ENCODE measurements at places on chromosomes 3 and 15.

- DNase-seq: no peak
Measured at GRCh38 chr3:188491276-188491687, 337.3 kb downstream of the LPP start.

- no peak for DNase-seq
Measured at GRCh38 chr15:96247621-96248305, 82.7 kb upstream of the NR2F2 start.

DNA sequence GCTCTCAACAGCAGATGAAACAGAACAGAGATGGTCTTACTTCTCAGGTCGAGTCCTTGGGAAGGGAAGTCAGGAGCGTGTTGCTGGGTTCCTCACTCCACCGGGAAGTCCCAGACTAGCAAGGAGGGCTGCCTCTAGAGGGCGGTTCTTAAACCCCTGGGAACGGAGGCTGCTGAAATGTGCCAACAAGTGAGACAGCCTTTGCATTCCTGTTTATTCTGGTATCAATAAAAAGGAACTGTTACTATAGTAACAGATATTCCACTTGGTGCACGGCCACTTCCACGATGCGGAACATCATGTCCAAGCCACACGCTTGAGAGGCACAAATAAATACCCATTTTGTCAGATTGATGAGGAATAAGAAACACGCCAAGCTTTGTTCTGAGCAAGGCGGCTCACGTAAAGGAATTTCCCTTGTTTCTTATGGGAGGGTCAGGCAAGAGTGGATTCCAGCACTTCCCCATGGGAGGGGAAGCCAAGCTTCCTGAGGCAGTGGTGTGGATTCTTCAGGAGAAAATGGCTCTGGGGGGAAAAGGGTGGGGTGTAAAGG lies at the start of gene FAM107A:
Gene FAM107A, minus strand, starts transcription at position 123 of the 553 bp plus-strand sequence. CDS start 7,531 bp downstream, outside the sequence.
- DNase-seq: no peak

DNA sequence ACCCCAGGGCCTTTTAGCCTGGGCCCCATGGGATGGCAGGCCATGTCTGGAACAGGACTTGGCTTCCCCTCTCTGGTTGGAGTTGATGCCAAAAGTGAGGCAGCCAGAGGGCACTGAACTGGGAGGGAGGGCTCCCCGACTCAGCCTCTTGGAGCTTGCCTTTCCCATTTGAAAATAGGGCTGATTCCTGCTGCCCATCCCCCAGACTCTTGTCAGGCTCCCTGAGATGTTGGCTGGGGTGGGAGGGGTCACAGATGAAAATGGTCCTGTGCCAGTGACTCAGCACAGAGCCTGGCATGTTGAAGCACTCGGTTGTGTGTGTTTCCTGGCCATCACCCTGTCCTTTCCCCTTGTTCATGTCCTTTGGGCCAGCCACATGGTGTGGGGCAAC lies 6.6 kb downstream of the PPCDC start:
- no peak for DNase-seq

DNA sequence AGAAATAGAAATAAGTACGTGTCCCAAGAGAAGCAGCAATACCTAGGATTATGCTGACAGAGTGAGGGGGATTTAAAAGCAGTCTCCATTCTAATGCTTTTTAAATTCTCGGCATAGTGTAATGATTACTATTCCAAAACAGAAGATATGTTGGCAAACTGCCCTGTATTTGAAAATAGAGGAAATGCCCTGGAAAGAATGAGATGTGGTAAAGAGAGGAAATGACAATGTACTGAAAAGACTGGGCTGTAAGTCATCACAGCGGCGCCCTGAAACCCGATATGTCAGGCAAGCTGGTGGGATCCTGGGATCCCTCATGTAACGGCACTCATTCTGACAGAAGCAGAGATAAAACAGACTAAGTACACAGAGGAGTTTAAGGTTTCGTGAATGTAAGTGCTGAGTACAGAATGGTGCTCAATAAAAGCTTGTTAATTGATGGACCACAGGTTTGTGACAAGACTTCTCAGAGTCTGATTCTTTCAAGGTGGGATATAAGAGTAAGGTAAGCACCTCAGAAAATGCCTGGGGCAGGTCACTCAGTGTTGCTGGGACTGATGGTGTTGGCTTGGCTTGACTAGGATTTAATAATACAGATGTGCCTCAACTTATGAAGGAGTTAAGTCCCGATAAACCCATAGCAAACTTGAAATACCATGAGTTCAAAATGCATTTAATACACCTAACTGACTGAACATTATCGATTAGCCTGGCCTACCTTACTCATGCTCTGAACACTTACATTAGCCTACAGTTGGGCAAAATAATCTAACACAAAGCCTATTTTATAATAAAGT lies 91.4 kb downstream of the NFKBIZ start:
- DNase-seq: no peak

GRCh38 chr3:13011573-13012220 lies 61.5 kb downstream of the IQSEC1 start:
- DNase-seq: peak; percentile 65

- DNase-seq: no peak
Measured at GRCh38 chr3:120077731-120078130, 16.5 kb downstream of the GSK3B start.

- no peak for DNase-seq
Measured at GRCh38 chr15:93331545-93332167, 242.6 kb upstream of the RGMA start.

Measured in memory B cell (primary cell).